ENCODE measurements at places on chromosomes 3 and 15. TPM values are rescaled to one million over a fixed set of nuclear protein-coding genes. Genes with fewer than 3 reads are reported as not detected.

The HEG1 gene
- 32.7 TPM for total RNA-seq

DNA sequence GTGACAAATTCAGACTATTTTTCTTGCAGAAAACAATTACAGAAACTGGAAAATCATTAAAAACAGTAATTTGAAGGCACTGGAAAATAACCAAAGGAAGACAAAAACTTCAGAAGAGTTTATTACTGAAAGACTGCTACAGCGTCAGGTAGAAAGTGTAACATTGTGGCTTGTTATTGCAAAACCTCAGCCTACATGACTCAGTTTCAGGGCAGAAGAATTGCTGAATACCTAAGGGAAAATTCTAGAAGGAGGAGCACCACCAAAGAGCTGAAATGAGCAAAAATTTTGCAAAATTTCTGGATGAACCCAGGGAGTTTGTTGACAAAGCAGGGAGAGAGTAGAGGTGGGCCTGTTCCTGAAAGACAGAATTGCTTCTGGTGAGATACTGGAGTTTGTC is 219.6 kb downstream of the C3orf38 start:
- no peak for DNase-seq

- DNase-seq: no peak
Measured at GRCh38 chr3:60384341-60384740, 866.9 kb downstream of the FHIT start.

GRCh38 chr15:72033285-72033684 is 84.7 kb downstream of the MYO9A start:
- DNase-seq: no peak

DNA sequence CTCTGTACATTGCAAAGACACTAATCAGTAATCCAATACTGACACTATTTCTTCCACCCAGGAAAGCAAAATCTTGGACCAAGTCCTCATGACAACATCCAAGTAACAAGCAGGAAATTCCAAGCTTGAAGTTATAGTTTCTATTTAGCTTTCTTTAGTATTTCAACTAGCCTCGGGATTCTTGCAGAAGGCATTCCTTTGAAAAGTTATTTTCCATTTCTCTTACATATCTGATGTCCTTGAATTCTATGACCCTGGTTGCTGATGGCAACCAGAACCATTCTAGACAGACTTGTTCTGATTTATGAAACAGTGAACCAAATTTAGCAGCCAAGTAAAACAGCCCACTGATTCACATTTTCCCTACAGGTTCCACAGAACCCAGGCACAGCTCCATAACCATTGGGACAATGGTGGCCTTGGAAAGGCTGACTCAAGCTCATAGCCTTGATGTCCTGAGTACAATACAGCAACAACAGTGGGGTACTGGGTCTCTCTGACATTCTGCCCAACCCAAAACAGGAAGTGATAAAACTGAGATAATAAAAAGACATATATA is 26.5 kb downstream of the P3H2 start:
- no peak for DNase-seq

DNA sequence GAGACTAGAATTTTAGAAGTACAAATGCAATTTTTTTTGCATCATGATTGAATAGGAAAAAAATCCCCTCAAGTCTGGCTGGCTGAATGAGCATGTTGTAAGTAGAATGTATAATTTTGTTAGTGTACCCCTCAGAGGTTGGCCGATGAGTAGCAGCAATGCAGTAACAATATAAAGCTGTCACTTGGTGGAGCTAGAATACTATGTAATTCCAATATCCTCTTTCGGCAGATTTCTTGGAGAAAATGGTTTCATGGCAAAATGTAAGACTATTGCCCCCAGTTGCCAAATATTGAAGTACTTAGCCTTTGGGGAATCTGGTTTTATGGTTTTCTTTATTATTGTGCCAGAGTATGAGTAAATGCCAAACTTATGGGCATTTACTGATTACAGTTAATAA is 39.8 kb upstream of the SGO1 start:
- no peak for DNase-seq

- DNase-seq: peak; percentile 80
Measured at GRCh38 chr15:45429941-45430792, 51.8 kb upstream of the GATM start.

- DNase-seq: no peak
Measured at GRCh38 chr3:39234651-39235050, 42.3 kb upstream of the XIRP1 start.

Data from glutamatergic neuron (in vitro differentiated cells).